ENCODE measurements at places on chromosomes 5 and 9.

- DNase-seq = no peak
Observed at GRCh38 chr5:98927989-98928872, 576 bp downstream of the CHD1 start.

DNA sequence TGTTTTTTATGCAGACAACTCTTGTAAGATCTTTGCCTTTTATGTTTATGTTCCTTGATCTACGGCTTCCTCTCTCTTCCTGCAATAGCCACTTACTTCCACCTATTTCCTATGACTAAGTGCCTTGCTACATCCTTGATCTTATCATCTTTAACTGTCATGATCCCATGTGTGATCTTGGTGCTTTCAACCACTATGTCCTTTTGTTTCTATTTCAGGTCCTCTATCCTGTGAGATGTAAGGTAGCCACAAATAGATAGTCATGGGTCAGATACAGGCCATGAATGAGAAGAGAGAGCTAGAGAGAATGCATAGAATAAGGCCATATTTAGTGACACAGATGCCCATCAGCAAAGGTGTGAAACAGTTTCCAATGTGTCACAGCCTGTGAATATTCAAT is 243.6 kb upstream of the HAPLN1 start:
- no peak for DNase-seq

- DNase-seq = no peak
Observed at GRCh38 chr9:92291577-92291976, 1.9 kb downstream of the IARS1 start.

- DNase-seq = no peak
Observed at GRCh38 chr9:93124793-93125192, 9.3 kb downstream of the NINJ1 start.

GRCh38 chr5:1086137-1086536 is 25.7 kb downstream of the SLC12A7 start:
- DNase-seq = no peak

- DNase-seq = peak; percentile 95
Observed at GRCh38 chr9:3880851-3881250, 355.1 kb upstream of the RFX3 start.

DNA sequence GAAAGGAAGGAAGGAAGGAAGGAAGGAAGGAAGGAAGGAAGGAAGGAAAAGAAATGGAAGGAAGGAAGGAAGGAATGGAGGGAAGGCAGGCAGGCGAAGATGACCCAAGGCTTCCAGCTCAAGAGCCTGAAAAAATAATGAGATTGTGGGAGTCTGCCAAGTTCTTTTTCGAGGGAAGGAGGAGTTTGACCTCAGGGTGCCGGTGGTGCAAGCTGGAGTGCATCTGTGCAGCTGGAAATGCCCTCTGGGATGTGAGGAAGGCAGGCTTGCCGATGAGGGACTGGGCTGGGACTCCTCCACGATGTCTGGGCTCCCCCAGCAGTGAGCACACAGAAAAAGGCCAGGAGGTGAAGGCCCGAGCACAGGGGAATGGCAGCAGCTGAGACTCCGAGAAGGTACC is 154.9 kb upstream of the DAPK1 start:
- no peak for DNase-seq

- no peak for DNase-seq
Observed at GRCh38 chr5:19401032-19401431, 587.0 kb downstream of the CDH18 start.

DNA sequence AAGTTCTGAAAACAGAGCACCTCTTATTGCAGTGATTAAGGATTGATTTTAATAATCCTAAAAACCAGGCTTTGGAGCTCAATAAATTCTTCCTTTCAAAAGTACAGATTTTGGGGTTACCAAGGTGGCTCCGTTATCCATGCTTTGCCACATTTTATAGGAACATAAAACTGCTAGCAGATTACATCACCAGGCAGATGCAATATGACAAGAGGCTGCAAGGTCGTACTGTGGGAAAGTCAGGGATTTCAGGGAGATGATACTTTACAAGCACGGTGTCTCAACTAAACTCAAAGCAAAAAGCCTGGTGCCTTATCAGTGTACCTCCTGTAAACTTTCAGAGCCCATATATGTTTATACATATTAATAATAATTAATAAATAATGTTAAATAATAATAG is 28.6 kb downstream of the ADAMTSL1 start:
- no peak for DNase-seq

Data from GM04503 (cell line).